ENCODE measurements at places on chromosomes 6 and 20.

- DNase-seq = no peak
These were observed 81.0 kb downstream of the GPX5 start for GRCh38 chr6:28606424-28607391.

GRCh38 chr6:38997128-38997761, 51.3 kb upstream of the GLP1R start:
- no peak for DNase-seq

GRCh38 chr20:62858058-62858830, 3.4 kb downstream of the TCFL5 start:
- no peak for DNase-seq

DNA sequence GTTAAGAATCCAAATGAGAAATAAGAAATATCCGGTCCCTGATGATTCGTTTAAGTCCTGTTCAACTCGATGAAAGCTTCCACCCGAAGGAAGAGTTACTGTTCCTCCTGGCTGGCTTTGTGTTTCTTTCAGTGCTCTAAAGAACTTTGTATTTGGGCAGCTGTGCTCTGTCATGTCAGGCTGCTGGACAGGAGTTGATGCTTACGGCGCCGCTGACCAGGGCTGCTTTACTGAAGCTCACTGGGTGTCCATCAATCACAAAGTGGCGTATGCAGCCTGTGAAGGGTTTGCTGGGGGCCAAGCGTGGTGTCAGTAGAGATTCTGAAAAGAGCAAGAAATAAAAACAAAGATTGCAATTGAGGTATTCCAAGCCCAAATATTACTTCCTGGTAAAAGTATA, 21.9 kb downstream of the FAM229B start:
- DNase-seq = no peak

- no peak for DNase-seq
These were observed 247.3 kb upstream of the PDE10A start for GRCh38 chr6:165910184-165910966.

DNA sequence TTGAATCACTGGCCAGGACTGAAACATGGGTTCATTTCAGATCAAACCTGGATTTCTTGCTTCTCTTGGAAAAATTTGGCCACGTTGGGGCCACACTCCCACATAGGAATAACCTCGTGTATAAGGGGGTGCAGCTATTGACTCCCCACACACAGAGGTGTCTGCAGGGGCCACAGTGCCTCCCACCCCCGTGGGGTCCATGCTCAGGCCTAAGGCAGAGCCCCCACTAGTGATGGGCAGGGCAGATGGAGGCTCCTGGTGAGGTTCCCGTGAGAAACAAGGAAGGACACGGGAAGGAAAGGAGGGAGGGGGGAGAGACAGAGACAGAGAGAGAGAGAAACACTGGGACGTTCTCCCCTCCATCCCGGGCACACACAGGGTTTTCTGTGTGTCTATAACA, 230.5 kb downstream of the ERMARD start:
- no peak for DNase-seq

DNA sequence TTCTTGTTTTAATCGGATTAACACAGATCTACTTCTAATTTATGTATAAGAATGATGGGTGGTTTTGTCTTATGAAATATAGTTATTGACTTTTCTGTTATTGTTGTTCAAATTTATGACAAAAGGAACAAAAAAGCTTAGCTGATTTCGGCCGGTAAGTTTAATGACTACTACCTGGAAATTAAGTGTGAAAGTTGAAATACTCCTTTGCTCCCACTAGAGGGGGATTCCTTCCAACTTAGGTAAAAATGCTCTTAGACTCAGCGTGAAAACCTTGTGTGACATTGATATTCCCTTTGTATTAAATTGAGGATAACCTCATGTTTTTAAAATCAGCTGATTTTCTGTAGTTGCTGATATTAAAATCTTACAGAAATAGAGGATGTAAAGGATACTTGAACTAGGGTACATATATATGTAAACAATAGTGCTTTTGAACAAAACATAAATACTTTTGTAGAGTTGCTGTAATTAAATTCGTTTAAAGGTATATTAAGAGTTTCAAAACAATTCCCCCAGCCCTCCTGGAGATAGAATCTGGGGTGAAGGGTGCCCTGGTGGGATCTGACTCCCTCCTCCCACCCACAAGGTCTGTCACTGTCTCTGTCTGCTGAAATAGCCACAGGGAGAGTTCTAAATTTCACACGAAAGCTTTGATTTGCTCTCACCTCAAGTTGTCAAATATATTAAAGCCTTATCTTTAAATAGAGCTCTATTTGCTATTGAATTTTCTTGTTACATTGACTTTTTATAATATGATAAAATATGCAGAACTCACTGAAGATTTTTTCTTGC, 257.5 kb downstream of the ARID1B start:
- DNase-seq = no peak
